Occipital lobe (tissue), 3 donors: ENCODE measurements at places on chromosomes 6 and 20. TPM values are rescaled to one million over a fixed set of nuclear protein-coding genes. Genes with fewer than 3 reads are reported as not detected.
A peak's percentile ranks its signal among the peaks of the same experiment; 100 is the strongest.

- DNase-seq: no peak
Measured at GRCh38 chr6:8525370-8525769, 90.0 kb upstream of the SLC35B3 start.

GRCh38 chr6:32920715-32921114, 20.1 kb downstream of the HLA-DMB start:
- DNase-seq: no peak

GRCh38 chr6:42436825-42437224, 14.9 kb downstream of the TRERF1 start:
- no peak for DNase-seq

GRCh38 chr6:90375681-90376439, 79.2 kb upstream of the BACH2 start:
- no peak for DNase-seq

DNA sequence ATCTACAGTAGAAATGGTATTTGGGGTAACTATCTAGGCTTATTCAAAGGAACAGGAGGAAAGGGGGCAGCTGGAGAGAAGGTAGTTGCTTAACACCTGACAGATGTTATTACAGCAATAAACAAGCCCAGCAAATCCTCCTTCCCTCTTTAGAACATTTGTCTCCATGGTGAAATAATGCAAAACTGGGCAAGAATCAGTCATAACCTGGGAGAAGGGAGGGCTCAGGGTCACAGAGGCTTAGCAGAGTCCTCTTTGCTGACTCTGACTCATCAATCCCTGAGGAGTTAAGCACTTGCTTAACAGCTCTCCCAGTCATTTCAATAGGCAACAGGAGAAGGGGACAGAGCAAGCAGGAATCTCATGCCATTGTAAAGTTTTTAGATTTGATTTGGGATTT, 230.3 kb downstream of the IBTK start:
- no peak for DNase-seq

DNA sequence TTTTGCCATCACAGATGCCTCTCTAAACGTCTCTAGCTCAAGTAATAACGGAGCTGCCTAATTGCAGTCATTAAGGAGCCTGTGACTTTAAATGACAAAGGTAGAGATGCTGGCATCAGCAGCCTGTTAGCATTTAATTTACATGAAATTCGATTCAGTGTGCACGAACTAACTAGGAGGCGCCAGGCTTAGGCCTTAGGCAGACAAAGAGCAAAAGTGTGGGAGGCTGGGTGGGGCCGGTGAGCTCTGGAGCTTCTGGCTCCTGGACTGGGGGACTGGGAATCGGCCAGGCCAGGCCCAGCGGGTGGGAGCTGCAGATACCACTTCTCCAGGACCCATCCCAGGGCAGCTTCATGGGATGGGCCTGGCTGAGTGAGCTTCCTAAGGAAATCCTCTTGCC, 170.0 kb upstream of the AGPAT4 start:
- DNase-seq: no peak

DNA sequence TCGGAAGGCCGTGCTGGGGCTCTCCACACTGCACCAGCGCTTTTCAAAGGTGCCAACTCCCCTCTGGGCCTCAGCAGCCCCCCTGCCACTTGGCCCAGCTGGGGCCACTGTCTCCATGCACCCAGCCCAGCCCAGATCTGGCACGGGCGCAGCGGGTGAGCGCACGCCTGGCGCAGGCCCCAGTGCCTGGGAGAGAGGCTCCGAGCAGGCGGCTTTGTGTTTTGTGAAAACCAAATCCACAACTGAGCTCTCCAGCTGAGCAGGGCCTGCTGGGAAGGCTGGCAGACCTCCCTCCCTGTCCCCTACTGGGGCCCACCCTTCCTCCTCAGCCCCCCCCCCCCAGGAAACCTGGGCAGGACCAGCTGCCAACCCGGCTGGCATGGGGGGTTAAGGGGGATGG, 17.0 kb downstream of the MDGA1 start:
- peak; percentile 81 for DNase-seq

- DNase-seq: no peak
Measured at GRCh38 chr6:13678255-13678983, 33.2 kb downstream of the RANBP9 start.

DNA sequence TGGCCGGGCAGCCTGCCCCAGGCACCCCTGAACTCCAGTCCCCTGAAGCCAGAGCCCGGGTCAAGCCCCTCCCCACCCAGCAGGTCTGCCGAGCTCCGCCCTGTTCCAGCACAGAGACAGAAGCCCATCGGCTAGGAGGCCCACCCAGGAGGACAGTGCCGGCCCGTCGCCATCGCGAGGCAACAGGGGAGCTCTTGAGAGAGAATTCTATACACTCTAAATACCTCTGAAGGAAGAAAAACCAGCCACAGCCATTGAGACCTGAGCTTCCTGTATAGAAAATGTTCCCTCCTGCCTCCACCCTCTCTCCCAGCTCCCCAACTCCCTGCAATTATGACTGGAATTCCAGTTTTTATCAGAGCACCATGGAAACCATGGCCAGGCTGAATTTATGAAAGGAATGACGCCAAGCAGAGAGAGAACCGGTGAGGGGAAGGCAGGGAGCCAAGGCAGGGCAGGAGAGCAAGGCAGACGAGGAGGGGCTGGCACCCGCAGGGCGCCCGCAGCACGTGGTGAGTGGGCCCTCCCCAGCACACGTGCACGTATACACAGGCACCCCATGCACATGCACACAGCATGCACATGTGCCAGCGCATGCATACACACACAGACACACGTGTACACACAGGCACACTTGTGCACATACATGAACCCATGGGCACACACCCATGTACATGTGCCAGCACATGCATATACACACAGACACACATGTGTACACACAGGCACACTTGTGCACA, 27.6 kb upstream of the MRGBP start:
- DNase-seq: no peak

DNA sequence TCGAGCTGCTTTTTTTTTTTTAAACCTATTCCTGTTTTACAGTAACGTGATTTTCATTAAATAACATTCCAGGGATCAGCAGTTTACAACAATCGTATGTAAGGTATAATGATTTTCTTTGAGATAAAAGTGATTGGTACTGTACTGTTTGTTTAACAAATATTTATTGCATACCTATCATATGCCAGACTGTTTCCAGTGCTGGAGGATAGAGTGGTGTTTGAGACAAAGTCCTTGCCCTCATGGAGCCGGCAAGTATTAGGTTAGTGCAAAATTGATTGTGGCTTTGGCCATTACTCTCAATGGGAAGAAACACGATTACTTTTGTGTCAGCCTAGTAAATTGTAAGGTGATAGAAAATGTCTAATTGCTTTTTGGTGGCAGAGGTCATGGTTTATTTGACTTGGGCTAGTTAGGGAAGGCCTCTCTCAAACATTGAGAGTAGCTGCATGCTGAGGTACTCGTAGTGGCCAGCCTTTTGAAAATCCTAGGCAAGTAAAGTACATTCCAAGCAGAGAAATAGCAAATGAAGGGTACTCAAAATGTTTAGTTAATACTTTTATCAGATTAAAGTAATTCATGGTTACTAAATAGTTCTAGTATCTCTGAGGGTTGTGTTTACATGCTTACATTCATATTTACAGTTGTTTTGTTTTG, 35.6 kb downstream of the PHF3 start:
- no peak for DNase-seq

- no peak for DNase-seq
Measured at GRCh38 chr20:10619427-10619826, 54.4 kb downstream of the JAG1 start.

DNA sequence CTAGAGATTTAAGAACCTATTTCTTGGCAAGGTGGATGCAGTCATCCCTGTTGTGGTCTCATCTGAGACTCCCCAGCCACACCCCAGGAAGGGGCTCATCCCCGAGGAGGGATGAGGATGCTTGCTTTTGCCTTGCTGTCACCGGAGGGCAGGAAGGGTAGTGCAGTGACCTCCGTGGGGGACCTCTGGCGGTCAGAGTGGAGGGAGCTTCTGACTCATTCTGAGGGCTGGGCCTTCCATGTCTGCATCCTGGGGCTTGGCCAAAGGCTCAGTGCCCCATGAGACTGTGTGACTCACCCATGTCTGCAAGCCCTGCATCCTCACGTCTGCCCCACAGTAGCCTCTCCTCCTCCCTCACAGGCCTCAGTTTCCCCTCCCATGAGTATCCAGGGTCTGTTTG, 38.7 kb downstream of the UQCC2 start:
- DNase-seq: no peak

- DNase-seq: no peak
Measured at GRCh38 chr20:651713-652614, 1.0 kb downstream of the SRXN1 start.

- DNase-seq: no peak
Measured at GRCh38 chr6:47137073-47137472, 94.9 kb upstream of the ADGRF1 start.

DNA sequence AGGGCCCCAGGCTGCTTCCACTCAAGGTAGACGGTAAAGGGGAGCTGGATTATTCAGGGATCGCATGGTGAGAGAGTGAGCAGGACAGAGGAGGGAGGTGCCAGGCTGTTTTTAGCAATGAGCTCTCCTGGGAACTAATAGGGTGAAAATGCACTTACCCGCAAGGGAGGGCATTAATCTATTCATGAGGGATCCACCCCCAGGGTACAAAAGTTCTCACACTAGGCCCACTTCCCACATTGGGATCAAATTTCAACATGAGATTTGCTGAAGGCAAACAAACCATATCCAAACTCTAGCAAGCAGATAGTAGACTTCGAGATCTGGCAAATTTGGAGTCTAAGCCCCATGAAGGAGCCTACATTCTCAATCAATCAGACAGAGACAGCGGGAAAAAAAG, 408.6 kb downstream of the RNF144B start:
- DNase-seq: no peak

GRCh38 chr20:17939622-17940223, 28.9 kb downstream of the SNX5 start:
- no peak for DNase-seq

- DNase-seq: no peak
Measured at GRCh38 chr20:43755390-43755789, 28.6 kb upstream of the GTSF1L start.

DNA sequence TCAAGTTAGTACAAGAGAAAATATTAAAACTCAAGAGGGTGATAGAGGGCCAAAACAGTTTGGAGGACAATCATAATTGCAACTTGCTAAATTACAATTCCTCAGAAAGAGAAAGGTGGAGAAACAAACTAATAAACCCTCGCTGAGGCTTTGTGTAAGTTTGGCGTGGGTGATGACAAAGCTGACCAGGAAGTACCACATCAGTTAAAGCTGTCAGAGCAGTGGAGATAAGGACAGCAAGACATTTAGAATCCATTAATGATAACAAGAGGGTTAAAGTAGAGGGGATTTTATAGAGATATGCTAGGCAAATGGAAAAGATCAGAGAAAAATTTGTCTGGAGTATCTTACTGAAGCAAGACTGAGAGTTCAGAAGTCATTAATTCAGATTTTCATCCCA, 334.4 kb downstream of the TFAP2B start:
- no peak for DNase-seq

DNA sequence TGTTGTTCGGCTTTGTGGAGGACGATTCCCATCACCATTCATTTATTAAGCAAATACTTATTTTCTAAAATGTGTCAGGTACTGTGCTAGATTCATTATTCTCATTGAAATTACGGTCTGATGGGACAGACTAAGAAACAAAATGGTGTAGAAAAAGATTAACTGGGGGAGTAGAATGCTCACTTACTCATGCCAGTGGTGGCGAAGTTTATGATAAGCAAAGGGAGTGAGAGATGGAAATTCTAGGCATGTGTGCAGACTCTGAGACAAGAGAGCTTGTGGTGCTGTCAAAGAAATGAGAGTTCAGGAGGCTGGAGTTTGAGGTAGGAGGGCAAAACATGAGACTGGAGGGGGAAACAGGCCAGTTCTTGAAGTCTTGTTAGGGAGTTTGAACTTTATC, 896 bp downstream of the RPP21 start:
- no peak for DNase-seq

DNA sequence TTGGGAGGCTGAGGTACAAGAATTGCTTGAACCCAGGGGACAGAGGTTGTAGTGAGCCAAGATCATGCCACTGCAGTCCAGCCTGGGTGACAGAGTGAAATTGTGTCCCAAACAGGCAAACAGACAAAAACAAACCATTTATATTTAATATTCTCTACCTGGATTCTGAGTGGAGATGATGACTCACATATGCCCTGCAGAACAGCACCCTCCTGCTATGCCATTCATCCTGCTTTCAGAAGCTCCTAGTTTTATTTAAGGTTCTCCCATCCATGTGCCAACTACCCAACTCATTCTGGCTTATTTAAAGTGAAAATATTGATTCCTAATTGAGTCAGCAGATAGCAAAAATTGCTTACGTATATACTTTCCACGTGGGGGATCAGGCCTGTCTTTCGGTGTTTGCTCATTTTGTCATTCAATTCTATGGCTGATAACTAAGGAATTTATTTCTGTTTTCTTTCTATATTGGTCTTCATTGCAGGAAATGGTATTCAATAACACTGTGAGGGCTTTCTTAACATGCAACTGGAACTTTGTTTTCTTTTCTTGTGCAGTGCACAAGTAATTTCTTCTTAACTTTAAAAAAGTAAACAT, 459.1 kb upstream of the JAG1 start:
- DNase-seq: no peak

- no peak for DNase-seq
Measured at GRCh38 chr6:117681162-117681741, 6.0 kb downstream of the NUS1 start.

DNA sequence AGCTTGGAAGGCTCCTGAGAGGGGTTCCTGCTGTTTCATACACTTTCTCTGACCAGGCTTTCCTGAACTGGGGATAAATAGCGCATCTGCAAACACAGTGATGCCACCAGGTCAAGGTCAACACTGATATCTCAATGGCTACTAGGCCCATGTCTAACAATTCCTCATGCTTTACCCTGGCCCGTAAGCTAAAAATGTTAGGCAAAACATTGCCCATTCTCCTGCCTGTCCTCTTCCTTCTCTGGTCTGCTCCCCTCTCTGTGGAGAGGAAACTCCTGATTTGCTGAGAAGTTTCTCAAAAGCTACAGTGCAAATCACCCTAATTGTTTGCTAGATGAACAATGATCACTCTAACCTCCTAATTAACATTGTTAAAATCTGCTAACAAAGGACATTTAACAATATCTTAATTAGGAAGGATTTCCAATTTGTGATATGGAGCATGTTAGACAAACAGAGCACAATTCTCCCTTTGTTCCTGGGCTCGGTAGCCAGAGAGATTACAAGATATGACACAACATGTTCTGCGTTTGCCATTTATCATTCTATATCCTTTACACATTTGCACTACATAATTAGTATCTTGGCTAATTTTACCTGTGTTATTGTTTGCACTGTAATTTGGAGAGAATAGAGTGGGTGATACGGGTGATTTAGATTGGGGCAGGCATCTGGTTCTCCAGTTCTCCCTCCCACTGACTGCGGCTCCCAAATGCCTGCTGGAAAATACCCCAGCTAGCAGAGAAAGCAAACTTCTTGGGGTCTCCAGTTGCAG, 266.8 kb downstream of the CD83 start:
- DNase-seq: no peak

Gene ASIP
- not detected for total RNA-seq

Gene SLC13A3
- 10.8 TPM for total RNA-seq

Gene CLPSL1
- not detected for total RNA-seq

Gene RBCK1
- total RNA-seq: 15.1 TPM

Gene HLA-DQB2
- not detected for total RNA-seq

Gene ZNF334
- total RNA-seq: 13.6 TPM

Gene MAP1LC3A
- 30.7 TPM for total RNA-seq

Gene PMEPA1
- total RNA-seq: 8.3 TPM

Gene MICAL1
- total RNA-seq: 31.0 TPM

Gene HLA-DPB1
- 1.4 TPM for total RNA-seq

Gene SCUBE3
- 1.7 TPM for total RNA-seq

Gene PRR18
- 0.47 TPM for total RNA-seq
